ENCODE measurements at places on chromosomes 2 and 18. TPM values are rescaled to one million over a fixed set of nuclear protein-coding genes. Genes with fewer than 3 reads are reported as not detected.

DNA sequence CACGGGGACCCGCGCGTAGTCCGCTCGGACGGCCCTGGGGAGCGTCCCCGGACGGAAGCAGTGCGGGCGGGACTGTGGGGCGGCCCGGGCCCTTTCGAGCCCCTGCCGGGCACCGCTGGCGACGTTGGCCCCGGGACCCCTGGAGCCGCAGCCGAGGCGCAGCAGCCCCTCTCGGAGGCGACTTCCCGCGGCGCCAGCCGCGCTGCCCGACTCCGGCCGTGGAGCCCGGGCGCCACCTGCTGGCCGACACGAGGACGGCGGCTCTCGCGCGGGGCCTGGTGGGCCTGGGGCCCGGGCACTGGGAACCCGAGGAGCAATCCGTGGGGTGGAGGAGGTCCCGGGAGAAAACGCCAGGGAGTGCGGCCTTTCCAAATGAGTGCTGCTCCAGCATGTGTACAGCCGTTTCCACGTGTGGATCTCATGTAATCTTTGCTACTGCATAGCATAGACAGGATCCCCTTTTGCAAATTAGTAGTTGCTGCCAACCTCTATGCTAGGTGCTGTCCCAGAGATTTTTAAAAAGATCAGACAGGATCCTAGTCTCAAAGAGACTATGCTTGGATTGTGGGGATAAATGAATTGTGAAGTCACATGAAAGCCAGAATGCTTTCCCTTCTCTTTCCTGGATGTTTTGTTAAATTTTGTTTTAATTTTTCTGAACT lies 4.0 kb downstream of the ID2 start:
- DNase-seq: peak; percentile 63

DNA sequence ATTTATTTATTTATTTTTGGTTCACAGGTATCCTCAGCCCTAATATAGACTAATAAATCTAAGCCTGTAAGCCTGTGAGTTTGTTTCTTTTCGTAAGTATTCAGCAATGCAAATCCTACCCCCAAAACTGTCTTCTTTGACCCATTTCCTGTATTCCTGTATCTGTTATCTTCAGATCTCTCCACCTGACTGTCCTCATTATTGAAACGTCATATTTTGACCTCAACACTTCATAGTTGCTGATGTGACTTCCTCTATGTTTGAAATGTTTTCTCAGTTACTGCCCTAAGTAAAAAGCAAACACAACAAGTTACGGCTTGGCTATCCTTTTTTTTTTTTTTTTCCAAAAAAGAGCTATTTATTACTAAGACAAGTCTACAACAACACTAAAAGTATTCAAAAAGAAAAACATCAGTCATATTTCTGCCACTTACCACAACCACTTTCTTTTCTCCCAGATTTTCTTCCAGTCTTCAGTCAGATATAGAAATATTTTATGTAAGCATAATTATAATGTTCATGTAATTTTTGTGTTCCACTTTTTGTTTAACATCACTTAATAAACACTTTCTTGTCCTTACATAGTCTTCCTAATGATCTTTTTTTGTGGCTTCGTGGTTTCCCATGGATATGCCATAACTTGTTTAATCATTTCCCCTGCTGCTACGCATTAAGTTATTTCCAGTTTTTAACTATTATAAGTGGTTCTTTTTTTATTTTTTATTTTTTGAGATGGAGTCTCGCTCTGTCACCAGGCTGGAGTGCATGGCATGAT lies 45.0 kb upstream of the EML4 start:
- DNase-seq: no peak

- DNase-seq: no peak
Measured at GRCh38 chr2:179428649-179429048, 164.0 kb upstream of the SESTD1 start.

DNA sequence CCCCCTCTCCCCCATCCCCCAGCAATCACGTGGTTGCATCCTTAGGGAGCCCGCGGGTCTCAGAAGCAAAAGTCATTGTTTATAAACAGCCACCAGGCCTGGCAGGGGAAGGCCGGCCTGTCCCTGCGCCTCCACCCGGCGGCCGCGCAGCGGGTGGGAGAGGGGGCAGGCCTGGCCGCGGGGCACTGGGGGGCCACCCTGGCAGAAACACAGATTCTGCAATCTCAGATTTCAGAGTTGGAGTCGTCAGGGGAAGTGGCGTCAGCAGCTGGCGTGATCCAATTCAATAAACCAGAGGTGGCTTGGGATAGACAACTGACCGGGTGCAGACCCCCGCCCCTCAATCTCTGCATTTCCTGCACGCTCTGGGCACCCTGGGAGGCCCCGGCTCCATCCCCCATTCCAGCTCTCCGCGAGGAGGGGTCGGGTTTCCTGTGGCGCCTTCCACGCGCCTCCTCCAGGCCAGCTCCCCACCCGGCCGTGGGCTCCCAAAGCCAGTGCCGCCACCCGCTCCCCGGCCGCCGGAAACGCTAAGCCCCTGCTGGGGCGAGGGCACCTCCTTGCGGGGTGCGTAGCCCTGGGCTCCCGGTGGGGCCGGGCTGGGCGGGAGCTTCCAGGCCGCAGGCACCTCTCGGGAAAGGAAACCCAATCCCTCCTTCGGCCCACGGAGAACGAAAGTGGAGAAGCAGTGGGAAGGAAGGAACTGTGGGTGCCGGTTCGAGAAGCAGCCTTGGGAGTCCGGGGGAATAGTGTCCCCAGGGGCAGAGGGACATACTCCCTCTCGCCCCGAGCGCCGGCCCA lies 1.1 kb downstream of the BIN1 start:
- peak; percentile 53 for DNase-seq

GRCh38 chr2:121944072-121944831 lies 188.8 kb downstream of the TSN start:
- no peak for DNase-seq

DNA sequence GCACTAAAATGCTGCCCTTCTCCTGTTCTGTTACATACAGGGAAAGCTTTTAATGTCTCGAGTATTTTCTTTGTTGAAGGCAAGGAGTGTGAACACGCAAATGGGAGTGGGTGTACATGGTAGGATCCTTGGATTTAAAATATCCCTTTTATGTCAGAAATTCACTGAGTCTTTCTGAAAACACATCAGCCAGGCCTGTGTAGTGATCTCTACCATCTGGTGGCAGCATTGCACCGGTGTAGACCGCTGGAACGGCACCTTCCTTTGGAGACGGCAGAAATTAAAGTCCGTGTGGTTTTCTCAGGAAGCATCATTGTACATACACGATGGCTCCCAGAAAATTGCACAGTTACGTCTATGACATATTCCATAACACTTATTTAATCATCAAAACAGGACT lies 515.8 kb downstream of the GALR1 start:
- peak; percentile 27 for DNase-seq

DNA sequence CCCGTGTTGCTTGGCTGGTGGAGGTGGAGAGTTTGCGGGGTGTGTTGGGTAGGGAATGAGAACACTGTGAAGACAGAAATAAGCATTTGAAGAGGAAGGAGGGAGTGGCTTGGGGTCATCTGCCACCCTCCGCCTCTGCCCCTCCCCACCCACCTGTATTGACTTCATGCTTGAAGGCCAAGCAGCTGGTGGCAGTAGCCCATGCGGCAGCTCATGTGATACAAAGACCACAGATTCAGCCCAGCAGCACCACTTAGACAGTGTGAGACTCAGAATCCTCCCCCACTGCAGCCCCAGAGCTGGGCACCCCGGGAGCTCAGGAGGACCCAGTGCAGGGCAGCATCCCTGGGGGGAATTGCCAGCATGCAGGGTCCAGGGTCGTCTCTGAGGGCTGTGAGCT lies 15.4 kb downstream of the NPPC start:
- no peak for DNase-seq

- no peak for DNase-seq
Measured at GRCh38 chr18:12895014-12895413, 11.0 kb upstream of the PTPN2 start.

The DTNB gene
- total RNA-seq: 26.1 TPM

The SIX2 gene
- total RNA-seq: 0.14 TPM

The PARD3B gene
- 6.8 TPM for total RNA-seq

The ACSL3 gene
- total RNA-seq: 87.0 TPM
